ENCODE measurements at places on chromosomes 1 and 21.

GRCh38 chr1:159664247-159664646, 50.1 kb downstream of the CRP start:
- peak; percentile 2 for DNase-seq

DNA sequence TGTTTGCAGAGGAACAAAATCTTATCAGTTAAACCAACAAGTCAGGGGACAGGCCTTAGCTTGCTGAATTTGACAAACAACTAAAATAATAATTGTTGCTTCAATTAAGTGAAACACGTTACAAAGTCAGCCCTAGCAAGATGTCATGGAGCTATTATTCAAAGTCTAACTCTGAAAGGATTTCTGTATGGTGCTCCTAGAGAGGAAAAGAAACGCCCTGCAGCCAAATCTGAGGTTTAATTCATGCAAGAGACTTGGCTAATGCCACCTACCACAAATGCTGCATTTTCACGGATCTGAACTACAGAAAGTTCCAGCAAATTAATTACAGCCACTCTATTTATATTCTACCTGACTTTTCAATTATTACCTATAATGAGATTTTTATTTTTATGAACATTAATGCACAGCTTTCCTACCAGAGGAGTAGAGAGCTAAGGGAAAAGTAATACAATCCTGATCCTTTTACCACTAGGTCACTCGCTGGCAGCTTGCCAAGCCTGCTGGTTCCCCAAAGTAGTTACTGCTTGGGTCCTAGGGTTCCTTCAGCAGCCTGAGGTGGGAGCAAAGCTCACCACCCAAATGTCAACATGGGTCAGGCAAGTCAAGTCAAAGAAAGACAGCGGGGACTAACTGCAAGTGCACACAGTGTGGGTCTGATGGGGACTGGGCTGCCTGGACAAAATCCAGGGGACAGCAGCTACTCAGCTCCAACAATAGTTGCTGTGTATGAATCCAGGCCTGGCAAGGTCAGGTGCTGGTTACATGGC, 8.5 kb downstream of the COLGALT2 start:
- no peak for DNase-seq

DNA sequence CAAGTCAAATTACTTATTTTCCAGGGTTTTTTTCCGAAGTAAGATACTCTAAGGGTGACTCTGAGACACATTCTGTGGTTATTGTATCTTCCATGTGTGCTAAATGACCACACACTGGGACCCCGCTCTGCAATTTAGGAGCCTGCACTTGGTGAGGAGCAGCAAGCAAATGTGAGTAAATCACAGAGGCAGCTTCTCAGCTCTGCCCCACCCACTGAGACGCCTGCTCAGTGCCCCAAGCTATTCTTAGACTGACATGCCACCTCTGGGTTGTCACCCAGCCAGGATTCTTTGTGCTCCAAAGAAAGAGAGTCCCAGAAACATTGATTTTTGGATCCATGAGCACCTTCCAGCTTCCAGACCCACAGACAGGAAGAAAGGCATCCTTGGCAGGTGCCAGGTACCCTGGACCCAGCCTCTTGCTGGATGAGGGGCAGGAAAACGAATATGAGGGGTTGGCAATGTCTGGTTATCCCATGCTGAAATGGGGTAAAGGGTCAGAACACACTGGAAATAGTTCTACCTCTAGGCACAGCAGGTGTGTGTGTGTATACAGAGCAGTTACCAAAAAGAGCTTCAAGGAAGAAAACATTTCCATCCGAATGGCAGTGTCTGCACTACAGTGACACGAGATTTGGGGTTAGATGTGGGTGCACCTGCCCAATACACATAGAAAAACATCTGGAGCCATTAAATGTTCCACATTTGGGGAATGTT, 41.2 kb downstream of the TNR start:
- no peak for DNase-seq

GRCh38 chr1:212879947-212880690, 22.0 kb downstream of the FLVCR1 start:
- DNase-seq = no peak

- DNase-seq = no peak
Measured at GRCh38 chr1:100683448-100684349, 35.8 kb upstream of the VCAM1 start.

GRCh38 chr21:18617291-18617690, 213.7 kb upstream of the TMPRSS15 start:
- DNase-seq = no peak

GRCh38 chr1:245126530-245126929, 28.3 kb upstream of the KIF26B start:
- no peak for DNase-seq

GRCh38 chr21:40547906-40548513, 298.9 kb downstream of the DSCAM start:
- no peak for DNase-seq

- DNase-seq = no peak
Measured at GRCh38 chr1:92430030-92430429, 56.7 kb downstream of the GFI1 start.

- no peak for DNase-seq
Measured at GRCh38 chr1:74406759-74407158, 105.7 kb downstream of the LRRC53 start.

DNA sequence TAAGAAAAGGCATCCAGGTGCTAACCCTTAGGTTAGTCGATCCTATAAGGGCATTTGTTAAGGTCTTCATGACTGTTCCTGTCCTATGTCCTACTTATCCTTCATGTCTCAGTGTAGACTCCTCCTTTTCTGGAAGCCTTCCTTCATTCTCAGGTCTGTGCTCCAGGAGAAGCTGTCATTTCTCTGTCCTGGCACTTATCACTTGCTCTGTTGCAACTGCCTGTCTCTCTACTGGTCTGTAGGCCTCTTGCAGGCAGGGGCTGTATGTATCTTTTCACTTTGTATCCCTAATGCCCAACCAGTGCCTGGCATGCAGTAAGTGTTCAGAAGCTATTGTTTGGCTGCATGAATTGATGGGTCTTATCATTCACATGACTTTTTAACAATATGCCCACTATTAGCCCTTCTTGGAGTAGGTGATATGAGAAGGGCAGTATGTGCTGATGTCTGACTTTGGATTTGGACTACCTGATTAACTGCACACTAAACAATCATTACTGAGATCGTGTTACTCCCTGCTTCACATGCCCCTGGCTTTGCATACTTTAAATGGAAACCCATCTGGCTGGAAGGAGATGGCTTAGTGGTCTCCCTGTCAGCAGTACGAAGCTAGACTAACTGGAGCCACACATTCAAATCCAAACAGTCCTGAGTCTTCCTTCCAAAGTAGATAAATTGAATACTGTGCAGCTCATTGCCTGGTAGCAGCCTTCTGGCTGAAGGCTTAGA, 88.8 kb downstream of the RGL1 start:
- no peak for DNase-seq

- peak; percentile 49 for DNase-seq
Measured at GRCh38 chr1:92299477-92300150, 755 bp downstream of the RPAP2 start.

- no peak for DNase-seq
Measured at GRCh38 chr1:247506831-247507230, 29.4 kb downstream of the OR2C3 start.

- no peak for DNase-seq
Measured at GRCh38 chr1:62295921-62296491, 23.2 kb downstream of the KANK4 start.

DNA sequence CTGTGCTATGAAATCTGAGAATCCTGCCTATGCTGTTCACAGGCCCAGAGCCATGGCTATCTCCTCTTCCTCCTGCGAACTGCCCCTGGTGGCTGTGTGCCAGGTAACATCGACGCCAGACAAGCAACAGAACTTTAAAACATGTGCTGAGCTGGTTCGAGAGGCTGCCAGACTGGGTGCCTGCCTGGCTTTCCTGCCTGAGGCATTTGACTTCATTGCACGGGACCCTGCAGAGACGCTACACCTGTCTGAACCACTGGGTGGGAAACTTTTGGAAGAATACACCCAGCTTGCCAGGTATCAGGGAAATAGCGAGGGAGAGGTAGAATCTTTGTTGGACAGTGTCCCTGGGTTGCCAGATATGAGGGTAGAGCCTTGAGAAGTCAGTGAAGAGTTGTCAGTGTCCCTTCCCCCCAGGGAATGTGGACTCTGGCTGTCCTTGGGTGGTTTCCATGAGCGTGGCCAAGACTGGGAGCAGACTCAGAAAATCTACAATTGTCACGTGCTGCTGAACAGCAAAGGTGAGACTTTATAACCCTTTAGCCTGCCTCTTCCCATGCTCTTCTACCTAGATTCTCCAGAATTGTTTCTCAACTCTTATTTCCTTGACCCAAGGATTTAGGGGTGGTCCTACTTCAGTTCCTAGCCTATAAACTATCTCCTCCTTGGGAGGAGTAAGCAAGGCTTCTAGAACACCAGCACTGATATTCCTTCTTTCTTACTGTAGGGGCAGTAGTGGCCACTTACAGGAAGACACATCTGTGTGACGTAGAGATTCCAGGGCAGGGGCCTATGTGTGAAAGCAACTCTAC, 1.4 kb downstream of the NIT1 start:
- peak; percentile 56 for DNase-seq

GRCh38 chr1:231899713-231900435, 273.3 kb downstream of the DISC1 start:
- no peak for DNase-seq

DNA sequence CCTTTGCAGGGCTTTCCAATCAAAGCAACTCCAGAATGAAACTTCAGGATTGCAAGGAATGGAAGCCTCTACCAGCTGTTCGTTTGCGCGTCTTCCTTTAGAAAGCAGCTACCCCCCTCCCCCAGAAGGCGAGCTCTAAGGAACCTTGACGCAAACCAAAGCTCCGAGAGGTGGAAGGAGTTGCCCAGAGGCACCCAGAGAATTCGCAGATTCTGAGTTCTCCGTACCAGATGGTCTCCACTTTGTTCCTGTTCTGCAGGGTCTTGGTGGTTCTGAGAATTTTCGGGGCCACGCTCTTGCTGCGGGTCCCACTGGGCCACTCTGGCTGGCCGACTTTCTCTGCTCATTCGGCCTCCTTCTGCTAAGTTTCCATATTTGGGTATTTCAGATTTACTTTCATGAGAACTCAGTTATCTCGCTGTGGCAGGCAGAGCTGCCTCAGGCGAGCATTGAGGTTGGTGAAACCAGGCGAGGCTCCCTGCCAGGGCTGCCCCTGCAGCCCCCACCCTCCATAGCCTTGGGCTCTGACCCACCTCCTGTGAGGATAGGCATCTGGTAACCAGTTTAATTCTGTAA, 801 bp downstream of the TRAF5 start:
- peak; percentile 37 for DNase-seq

- no peak for DNase-seq
Measured at GRCh38 chr1:56437959-56438358, 141.4 kb downstream of the PLPP3 start.

All from NB4 (cell line).